AG10803 (cell line): ENCODE measurements at places on chromosomes 16 and 17.

DNA sequence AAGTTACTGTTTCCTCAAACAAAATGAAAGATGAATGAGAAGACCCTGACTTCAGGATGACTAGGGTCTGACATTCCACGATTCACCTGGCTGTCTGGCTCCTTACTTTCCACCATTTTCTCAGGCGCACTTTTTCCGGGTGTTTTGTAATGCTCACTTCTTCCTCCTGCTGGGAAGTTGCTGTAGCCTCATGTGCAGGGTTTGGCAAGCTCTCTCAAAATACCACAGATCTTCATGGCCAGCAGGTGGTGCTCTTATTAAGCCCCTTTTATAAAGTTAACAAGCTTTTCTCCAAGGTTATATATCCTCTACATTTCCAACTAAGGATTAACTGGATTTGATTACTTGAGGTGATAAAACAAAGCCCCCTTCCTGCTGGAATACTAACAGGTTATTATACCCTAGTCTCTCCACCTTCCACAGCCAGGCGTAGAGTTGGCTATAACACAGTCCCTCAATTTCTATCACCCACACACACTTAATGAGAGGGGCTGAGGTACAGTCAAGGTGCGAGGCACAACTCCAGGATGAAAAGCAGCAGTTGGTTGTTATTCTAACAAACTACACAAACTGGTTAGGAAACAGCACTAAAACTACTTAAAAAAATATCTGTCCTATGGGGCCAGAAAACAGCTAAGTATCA is 45.4 kb downstream of the STH start:
- DNase-seq: peak; percentile 92

GRCh38 chr16:35339337-35339736 is 1879.9 kb downstream of the TP53TG3F start:
- no peak for DNase-seq

- DNase-seq: no peak
These were observed 23.8 kb downstream of the EPN2 start for GRCh38 chr17:19260958-19261357.

- DNase-seq: no peak
These were observed 161.3 kb downstream of the AATF start for GRCh38 chr17:37109731-37110710.

- DNase-seq: no peak
These were observed 36.5 kb upstream of the C17orf78 start for GRCh38 chr17:37339321-37339720.

GRCh38 chr16:30805370-30806169 is 18.6 kb upstream of the ZNF629 start:
- peak; percentile 81 for DNase-seq

DNA sequence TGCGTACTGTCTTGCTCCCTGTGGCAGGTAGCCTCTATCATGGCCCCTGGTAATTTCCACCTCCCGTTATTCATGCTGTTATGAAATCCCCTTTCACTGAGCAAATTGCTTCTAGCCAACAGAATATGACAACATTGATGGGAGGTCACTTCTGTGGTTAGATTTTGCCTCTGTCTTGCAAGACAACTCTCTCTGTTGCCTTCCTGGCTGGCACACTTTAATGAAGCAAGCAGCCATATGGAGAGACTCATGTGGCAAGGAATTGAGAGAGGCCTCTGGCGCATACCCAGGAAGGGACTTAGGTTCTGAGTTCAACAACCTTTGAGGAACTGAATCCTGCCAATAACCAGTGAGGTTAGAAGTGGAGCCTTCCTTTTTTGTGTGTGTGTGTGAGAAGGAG is 51.8 kb upstream of the GPRC5B start:
- no peak for DNase-seq

DNA sequence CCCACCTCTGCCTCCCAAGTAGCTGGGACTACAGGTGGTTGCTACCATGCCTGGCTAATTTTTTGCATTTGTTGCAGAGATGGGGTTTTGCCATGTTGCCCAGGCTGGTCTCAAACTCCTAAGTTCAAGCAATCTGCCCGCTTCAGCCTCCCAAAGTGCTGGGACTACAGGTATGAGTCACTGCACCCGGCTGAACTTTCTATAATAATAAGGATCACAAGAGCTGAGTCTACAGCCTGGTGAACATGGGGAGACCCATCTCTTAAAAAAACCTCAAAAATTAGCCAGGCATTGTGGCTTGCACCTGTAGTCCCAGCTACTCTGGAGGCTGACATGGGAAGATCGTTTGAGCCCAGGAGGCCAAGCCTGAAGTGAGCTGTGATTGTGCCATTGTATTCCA is 53.5 kb downstream of the WDR59 start:
- DNase-seq: no peak

GRCh38 chr16:29961127-29961478 is 776 bp upstream of the TMEM219 start:
- no peak for DNase-seq

GRCh38 chr16:1380195-1380594 is 28.5 kb downstream of the GNPTG start:
- DNase-seq: no peak

DNA sequence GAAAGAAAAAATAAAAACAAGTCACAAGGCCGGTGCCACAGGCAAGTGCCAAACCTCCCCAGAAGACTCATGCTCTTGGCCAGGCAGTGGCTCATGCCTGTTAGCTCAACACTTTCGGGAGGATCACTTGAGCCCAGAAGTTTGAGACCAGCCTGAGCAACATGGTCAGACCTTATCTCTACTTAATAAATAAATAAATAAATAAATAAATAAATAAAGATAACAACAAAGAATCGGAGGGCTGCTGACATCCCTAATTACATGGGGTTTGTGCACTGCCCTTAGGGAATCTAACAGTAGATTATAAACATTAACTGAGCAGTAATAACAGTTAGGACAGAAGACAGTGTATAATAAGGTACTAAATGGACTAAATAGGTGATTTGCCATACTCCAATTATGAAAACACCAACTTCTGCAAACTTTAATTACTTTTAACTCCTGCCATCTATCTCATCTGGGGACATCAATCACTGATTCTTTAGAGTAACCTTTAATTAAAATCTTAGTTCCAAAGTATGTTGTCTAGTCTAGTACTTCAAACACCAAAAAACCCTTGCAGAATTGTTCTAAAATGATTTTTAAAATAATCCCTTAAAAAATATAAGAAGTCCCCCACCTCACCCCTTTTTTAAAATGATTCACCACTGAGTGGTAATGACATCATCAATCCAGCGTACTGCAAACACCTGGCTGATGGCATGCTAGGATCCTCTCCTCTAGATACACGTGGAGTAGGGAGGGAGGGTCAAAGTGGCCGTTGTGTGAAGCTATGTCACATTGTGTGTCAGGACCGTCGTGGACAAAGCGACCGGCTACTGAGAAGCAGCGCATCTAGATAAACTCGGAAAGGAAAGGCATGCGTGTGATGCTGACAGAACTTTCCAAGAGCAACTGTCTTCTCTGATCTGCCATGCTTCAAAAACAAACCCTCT is 28.5 kb downstream of the CYTH1 start:
- no peak for DNase-seq
